ENCODE measurements at places on chromosomes 4 and X.
A peak's percentile ranks its signal among the peaks of the same experiment; 100 is the strongest.

DNA sequence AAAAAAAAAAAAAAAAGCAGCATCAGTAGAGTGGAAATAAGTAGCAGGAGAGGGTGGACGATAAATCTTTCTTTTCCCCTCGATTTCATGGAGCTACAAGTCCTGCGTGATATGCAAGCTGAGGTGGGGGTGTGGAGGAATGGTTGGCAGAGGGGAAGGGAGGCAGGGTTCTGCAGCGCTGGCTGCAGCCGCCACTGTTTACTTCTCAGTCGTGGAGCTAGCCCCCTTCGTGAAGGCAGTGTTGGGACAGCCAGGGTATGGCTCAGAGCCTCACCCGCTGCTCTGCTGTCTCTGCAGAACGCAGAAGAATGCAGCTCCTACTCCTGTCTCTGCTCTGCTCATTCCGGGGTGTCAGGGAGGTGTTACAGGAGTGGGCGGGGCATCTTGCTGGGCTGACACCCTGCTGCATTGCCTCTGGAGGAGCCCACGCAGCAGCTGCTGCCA is 140.6 kb downstream of the GPM6A start:
- DNase-seq = peak; percentile 26

- DNase-seq = no peak
Measured at GRCh38 chr4:141759796-141760425, 123.5 kb downstream of the IL15 start.

DNA sequence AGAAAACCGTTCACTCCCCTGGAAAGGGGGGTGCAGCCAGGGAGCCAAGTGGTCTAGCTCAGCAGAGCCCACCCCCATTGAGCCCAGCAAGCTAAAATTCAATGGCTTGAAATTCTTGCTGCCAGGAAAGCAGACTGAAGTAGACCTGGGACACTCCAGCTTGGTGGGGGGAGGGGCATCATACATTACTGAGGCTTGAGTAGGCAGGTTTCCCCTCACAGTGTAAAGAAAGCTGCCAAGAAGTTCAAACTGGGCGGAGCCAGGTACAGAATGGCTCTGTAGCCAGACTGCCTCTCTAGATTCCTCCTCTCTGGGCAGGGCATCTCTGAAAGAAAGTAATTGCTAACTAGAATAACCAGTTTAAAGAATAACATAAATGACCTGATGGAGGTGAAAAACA is 372.3 kb upstream of the F9 start:
- DNase-seq = no peak

DNA sequence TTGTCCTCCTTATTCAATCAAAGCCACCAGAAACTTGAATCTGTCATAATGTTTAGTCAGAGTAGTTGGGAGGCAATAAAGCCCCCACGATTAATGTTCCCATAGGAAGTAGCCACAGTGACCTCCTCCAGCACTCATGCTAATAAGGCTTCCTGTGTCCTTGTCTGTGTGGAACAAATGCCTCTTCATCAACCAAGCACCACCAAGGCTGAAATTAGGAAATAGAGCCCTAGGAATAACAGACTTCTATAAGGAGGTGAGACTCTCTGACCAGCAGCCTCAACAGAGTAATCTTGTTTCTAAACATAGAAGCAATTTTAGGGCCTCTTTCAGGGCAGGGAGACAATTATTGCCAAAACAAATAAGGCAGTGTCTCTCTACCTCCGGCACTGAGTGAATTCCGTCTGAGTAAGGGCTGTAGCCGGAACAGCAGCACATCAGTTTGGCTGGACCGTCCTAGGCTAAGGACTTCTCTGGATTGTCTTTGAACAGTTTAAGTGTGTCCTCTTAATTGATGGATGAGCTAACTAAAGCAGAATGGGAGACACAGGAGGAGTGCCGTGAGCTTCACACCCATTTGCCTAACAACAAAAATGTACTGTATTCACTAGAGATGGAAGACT is 329.2 kb upstream of the HAND2 start:
- no peak for DNase-seq

- DNase-seq = no peak
Measured at GRCh38 chrX:154465601-154466000, 7.5 kb downstream of the PLXNA3 start.

Measured in anterior cingulate cortex (tissue), 58 donors.